ENCODE measurements at places on chromosomes 13 and 19.

- no peak for DNase-seq
Observed at GRCh38 chr13:28442839-28443238, 52.1 kb downstream of the FLT1 start.

- peak; percentile 46 for DNase-seq
Observed at GRCh38 chr19:10887616-10888367, 16.4 kb downstream of the CARM1 start.

- DNase-seq: no peak
Observed at GRCh38 chr19:47549261-47549862, 23.6 kb downstream of the ZNF541 start.

GRCh38 chr13:47000165-47000564 is 103.3 kb upstream of the HTR2A start:
- DNase-seq: no peak

DNA sequence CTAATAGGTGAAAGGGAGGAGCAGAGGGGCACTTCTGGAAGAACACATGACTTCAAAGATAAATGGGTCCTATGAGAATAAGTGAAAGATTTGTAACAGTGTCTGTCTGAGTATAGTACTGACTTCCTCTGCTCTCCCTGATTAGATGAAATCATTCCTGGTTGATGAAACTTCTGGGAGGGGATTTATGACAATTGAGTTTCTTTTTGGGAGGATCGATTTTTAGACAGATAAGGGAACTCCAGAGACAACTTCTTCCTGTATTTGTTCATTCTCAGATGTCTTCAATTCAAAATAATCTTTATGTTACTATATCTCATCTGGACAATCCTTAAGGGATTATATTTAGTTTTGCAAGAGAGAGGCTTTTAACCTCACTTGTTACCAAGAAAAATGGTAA is 20.0 kb downstream of the SETDB2 start:
- no peak for DNase-seq

GRCh38 chr13:34246511-34246910 is 428.6 kb downstream of the RFC3 start:
- DNase-seq: no peak

DNA sequence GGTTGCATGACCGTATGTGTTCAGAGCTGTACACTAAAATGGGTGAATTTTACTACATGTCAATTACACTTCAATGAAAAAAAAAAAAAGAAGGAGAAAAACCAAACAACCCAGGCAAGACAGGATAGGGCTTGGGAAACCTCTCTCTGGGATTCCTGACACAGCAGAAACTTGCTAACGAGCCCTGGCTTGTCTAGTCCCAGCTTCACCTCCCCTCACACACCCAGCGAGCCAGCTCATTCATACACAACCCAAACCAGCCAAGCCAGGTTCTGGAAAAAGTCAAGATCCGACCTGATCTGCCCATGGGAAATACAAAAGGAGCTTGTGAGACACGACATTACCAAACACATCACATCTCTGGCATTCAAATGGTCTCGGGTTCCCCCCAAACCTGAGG is 3.7 kb upstream of the TECR start:
- no peak for DNase-seq

- no peak for DNase-seq
Observed at GRCh38 chr13:100527644-100528043, 60.9 kb downstream of the GGACT start.

- no peak for DNase-seq
Observed at GRCh38 chr19:20321139-20321763, 154.2 kb downstream of the ZNF486 start.

- DNase-seq: no peak
Observed at GRCh38 chr13:73535341-73535740, 476.5 kb downstream of the KLF5 start.

DNA sequence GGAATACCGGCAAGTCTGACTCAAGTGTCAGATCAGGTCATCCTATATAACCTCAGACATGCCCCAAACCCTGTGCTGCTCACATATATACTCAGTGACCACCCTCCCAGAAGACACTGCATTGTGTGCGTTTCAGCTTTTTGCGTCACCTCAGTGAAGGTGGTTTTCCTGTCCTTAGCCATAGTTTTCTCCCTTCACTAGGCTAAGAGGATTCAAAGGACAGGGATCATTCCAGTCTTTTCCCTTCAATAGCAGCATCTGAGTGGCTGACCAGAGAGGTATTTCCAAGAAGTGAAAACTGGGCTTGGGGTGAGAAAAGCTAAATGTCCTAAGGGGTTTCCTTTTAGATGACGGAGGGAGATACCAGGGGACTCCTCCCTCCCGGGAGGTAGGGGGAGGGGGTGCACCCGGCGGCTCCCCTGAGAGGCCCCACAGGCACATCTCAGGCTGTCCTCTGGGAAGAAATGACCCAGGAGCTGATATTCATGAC is 12.7 kb upstream of the OR10H1 start:
- DNase-seq: no peak

GRCh38 chr13:40920826-40921225 is 98.3 kb downstream of the ELF1 start:
- DNase-seq: no peak

GRCh38 chr13:106795847-106796246 is 227.9 kb upstream of the ARGLU1 start:
- no peak for DNase-seq

DNA sequence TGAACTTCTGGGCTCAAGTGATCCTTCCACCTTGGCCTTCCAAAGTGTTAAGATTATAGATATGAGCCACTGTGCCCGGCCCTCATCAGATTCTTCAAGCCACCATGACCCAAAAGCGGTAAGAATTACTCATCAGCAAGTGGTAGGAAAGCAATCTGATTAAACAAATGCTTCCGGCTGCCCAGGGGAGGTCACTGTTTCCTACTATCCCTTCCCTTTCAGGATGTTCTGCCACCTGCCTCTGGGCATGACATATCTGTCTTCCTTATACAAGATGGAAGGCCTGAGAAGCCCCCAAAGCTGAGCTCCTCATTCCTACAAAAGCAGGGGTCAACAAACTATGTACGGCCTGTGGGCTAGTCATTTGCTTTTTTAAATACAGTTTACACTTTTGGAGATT is 7.0 kb downstream of the ABHD8 start:
- peak; percentile 40 for DNase-seq

GRCh38 chr19:55041627-55042343 is 3.7 kb upstream of the GP6 start:
- no peak for DNase-seq

DNA sequence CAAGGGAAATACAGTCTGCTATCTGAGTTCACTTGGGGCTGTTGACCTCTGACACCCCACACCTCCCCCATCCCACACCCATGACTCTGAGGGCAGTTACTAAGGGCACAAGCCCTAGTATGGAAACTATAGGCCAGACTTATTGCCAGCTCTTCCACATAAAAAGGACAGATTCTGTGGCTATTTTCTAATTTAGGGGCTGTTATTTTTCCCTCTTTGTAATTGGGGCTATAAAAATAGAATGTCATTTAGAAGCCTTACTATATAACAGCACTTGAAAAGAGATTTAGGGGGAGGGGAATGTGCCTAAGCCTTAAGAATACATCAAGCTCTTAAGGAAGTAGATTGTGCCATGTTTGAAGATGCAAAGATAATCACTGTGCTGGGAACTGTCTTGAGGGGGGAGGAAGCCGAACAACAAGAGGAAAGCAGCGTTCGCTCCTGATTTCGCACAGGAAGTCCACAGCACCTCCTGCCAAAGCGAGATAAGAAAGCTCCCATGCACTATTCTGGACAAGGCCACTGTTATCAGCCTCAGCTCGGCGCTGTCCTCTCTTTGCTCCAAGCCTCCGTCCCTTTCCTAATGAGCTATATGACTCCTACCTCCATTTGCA is 86.6 kb downstream of the FLT1 start:
- no peak for DNase-seq

- no peak for DNase-seq
Observed at GRCh38 chr13:39602277-39602613, 748 bp downstream of the LHFPL6 start.

- DNase-seq: peak; percentile 3
Observed at GRCh38 chr13:47188802-47189201, 291.9 kb upstream of the HTR2A start.

GRCh38 chr19:38492181-38492813 is 58.8 kb downstream of the RYR1 start:
- DNase-seq: no peak

DNA sequence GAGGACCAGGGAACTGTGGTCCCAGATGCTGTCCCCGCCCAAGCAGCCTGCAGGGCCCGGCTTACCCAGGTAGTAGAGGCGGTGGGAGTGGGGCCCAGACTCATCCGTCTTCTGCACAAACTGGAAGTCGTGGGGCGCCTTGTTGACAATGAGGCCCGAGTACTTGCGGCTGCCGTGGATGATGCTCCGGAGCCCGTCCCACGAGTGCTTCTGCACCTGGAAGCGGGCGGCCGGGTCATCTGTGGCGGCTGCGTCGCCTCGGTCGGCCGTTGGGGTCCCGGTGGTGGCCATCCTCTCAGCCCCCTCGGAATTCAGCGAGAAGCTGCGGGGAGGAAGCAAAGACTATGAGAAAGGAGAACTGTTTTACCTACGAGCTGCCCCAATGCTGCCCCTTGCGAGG is 9.6 kb downstream of the DPP9 start:
- no peak for DNase-seq

- no peak for DNase-seq
Observed at GRCh38 chr13:43195551-43195950, 172.2 kb downstream of the DNAJC15 start.

GRCh38 chr13:85508683-85509329 is 290.4 kb downstream of the SLITRK6 start:
- DNase-seq: no peak

GRCh38 chr19:30175987-30176386 is 196.2 kb upstream of the ZNF536 start:
- no peak for DNase-seq

DNA sequence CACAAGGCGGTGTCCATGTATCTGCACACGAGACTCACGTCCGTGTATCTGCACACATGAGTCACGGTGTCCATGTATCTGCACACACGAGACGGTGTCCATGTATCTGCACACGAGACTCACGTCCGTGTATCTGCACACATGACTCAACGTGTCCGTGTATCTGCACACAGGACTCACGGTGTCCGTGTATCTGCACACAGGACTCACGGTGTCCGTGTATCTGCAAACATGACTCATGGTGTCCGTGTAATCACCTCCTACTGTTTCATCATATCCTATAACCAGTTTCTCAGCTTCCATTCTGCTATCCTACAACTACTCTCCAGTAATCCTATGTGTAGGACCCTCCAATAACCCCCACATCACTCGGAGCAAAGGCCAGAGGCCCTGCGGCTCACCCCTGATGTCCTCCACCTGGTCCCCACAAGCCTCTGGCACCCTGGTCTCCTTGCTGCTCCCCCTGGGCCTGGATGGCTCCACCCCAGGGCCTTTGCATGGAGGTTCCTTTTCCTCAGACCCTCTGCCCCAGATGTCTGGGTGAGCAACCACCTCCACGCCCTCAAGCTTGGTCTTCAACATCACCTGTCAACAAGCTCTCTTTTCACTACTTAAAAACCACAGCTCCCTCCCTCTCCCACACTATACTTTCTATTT is 2.5 kb upstream of the TMEM255B start:
- DNase-seq: no peak

- DNase-seq: peak; percentile 43
Observed at GRCh38 chr19:57057036-57057686, 62.6 kb upstream of the USP29 start.

DNA sequence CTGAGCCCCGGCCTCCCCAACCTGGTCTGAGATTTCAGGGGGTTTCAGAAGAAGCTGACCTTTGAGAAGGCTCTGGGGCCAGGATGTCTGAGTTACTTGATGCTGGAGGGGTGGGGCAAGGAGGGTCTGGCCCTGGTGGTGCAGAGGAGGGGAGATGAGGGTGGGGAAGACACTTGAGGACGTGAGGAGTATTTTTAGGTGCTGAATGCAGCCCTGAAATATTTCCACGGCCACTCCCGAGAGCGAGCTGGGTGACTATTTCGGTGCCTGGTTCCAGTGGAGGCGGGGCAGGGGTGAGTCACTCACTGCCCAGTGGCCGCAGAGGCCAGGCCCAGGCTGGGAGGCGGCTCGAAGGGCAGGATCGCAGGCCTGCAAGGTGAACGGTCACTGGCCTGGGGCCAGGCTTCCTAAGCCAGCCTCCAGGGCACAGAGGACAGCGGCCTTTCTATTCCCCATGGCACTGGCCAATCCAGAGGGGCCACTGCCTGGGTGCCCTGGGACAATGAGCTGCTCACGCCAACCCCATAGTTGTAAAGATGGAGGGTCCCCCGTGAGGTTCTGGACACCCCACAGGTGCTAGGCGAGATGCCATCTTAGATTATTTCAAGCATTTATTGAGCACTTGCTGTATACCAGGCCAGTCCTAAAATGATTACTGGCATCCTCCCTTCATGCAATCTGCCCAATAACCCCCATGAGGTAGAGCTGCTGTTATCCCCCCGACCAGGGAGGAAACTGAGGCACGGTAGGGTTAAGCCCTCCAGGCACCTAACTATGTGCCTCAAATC is 19.7 kb upstream of the JUND start:
- peak; percentile 98 for DNase-seq

DNA sequence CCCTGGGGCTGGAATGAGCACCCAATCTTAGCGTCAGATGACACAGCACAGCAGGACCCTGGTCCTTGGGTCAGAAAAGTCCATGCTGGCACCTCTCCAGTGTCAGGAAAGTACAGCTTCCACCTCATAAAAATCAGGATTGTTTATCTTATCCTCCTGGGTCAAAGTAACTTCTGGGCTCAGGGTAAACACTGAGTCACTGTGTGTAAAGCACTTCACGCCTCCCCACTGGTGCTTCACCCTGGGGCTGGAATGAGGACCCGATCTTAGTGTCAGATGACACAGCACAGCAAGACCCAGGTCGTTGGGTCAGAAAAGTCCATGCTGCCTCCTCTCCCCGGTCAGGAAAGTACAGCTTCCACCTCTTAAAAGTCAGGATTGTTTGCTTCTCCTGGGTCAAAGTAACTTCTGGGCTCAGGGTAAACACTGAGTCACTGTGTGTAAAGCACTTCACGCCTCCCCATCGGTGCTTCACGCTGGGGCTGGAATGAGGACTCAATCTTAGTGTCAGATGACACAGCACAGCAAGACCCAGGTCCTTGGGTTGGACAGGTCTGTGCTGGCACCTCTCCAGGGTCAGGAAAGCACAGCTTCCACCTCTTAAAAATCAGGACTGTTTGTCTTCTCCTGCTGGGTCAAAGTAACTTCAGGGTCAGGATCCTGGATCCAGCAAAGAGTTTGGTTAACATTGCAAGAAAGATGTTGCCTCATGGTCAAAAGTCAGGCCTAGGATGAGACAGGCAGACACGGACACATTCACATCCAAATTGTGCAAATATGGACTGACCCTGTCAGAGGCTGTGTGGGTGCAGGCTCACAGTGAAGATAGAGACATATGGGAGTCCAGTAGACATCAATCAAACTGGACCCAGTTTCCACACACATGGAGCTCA is 39.2 kb upstream of the CYP2A7 start:
- peak; percentile 92 for DNase-seq

GRCh38 chr13:99471221-99472121 is 29.8 kb upstream of the TM9SF2 start:
- no peak for DNase-seq

- DNase-seq: no peak
Observed at GRCh38 chr13:38590796-38591507, 95.9 kb upstream of the FREM2 start.

GRCh38 chr13:93265800-93266199 is 39.2 kb downstream of the GPC6 start:
- DNase-seq: no peak

Measured in MG63 (cell line).